Endothelial cell of umbilical vein (primary cell): ENCODE measurements at places on chromosomes 7 and 10. TPM values are rescaled to one million over a fixed set of nuclear protein-coding genes. Genes with fewer than 3 reads are reported as not detected.

The CYP2C8 gene
- not detected in 2 replicates for total RNA-seq

The ACBD7 gene
- total RNA-seq: 1.7 and 2.8 TPM in 2 replicates

The SLC26A5 gene
- not detected in 2 replicates for total RNA-seq

The DENND2A gene
- 0.33 TPM in 1 of 2 replicates, not detected in the other for total RNA-seq

The VSTM4 gene
- total RNA-seq: 0.07 and 0.12 TPM in 2 replicates

The LEP gene
- not detected in 2 replicates for total RNA-seq

The OR2A12 gene
- not detected in 2 replicates for total RNA-seq

The MYL10 gene
- total RNA-seq: not detected in 2 replicates

The ZNF503 gene
- 2.2 and 2.7 TPM in 2 replicates for total RNA-seq
